SK-N-MC (cell line): ENCODE measurements at places on chromosomes 11 and 22.

DNA sequence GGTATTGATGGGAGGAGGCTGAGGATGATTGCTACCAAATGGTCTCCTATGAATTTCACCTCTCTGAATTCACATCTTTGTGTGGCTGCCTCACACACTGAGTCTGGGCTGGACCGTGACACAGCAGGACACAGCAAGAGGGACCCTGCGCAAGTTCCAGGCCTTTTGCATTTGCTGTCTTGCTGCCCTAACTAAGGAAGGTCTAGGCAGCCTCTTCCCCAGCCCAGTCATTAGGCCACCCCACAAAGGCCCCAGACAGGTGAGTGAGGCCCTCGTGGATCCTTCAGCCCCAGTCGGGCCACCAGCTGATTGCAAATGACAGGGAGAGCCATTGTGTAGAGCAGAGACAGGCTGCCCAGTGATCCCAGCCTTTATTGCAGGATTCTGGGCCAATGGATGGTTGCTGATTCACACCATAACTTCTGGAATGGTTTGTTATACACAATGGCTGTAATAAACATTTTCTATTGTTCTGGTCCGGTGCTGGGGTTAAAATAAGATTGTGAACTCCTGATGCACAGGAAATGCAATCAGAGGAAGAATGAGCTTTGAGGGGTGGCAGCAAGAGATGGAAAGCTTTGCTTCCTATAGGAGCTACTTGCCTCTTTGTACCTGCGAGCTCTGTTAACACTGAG lies 28.5 kb upstream of the CSNK2A3 start:
- DNase-seq, result no peak

DNA sequence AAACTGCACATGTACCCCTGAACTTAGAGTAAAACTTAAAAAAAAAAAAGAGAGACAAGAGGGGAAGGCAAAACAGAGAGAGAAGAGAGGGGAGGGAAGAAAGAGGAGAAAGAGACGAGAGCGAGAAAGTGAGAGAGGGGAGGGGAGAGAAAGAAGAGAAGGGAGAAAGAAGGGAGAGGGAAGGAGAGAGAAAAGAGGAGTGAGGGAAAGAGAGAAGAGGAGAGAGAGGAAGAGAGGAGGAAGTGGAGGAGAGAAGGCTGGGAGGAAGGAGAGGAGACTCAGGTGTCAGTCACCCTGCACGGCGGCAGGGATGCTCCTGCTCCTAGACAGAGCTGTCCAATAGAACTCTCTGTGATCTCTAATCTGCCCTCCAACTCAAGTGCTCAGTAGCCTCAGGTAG lies 248.3 kb downstream of the MIAT start:
- DNase-seq, result no peak

DNA sequence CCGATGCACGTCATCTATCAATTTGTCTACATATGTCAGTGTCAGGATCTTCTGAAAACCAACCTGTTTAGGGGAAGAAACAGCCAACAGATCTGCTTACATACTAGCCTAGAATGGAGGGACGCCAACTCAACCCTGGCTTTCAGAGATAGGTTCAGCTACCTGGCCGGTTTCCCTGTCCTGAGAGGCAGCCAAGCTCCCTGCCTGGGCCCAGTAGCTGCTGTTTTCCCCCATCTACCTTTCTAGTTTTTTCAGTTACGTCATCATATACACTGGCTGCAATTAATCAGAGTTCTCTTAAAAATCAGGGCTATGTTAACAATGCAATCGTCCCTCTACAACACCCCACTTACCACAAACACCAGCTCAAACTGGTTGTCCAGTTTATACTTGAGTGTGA lies 1.0 kb downstream of the SRPRA start:
- DNase-seq, result no peak

- no peak for DNase-seq
Observed at GRCh38 chr22:24426851-24427499, 424 bp upstream of the ADORA2A start.

DNA sequence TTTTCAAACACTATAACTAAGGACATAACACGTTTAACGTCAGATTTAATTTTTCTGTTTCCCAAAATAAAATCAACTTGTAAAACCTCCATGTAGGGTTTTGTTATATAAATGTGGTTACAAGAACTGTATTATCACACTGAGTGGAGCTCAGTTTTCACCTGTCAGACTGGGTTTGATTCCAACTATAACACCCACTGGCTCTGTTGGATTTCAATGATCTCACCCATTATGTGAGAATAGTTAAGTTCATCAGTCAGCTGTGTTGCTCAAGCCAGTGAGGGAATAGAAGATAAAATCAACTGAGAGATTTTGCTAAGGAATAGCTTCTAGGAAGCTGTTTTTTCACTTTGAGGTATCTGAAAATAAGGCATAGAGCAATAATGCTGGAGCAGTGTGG lies 5.1 kb upstream of the OR52R1 start:
- DNase-seq, result no peak

GRCh38 chr11:76838678-76839068 lies 22.0 kb upstream of the ACER3 start:
- no peak for DNase-seq

GRCh38 chr11:109123816-109124787 lies 297.9 kb upstream of the C11orf87 start:
- DNase-seq, result no peak

- no peak for DNase-seq
Observed at GRCh38 chr22:31567196-31567595, 70.9 kb downstream of the SFI1 start.

DNA sequence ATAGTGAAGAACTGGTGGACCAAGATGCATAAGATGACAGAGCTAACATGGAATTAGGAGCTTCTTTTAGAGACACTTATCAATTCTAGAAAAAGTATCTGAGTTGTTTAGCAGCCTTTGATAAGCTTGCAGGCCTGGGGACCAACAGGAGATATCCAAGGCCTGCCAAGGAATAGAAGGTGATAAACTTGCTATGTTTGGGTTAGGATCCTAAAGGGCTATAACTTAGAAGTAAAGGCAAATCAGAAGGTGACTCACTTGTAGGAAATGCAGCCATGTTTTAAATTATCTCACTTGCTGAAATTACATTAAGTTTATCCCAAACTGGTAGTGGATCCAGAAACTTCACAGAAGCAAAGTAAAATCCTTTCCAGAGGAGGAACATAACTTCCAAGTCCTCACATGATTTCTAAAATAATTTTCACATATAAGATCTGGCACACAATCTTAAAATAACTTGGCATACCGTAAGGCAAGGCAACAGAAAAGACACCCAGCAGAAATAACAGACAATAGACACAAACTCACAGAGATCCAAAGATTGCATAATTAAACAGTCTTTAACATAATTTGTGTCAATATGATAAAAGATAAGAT lies 69.6 kb upstream of the TEAD1 start:
- no peak for DNase-seq

DNA sequence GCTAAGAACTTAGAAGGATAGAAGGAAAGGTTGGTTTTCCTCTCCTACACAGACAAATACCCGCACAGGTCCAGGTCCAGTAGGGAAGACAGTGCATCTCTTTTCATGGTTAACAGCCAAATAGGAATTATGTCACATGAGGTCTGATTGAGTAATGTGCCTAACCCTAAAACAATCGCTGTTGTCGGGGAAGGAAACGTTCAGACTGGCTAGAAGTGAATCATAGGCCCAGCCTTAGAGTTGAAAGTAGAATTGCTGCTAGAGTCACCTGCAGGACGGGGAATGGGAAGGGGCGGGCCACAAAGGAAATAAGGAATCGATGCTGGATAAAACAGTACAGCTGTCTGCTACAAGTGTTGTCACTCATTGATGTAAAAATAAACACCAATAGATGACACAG lies 12.4 kb upstream of the HTATIP2 start:
- DNase-seq, result no peak

DNA sequence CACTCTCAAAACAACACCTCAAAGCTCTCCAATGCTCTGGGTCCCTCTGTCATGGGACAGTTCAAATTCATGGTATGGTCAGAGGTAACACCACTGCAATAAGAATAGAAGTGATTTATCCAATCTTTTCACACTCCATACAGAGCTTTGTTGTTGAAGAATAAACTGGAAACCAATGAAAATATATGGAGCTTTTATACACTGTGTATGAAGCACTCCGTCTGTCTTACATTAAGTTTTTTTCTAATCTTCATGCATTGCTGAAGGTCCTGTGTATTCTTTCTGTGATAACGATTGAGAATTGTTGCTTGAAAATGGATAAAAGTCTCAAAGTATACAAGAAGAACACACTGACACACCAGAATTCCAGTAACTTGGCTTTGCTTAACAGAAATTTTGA lies 603.7 kb upstream of the LUZP2 start:
- no peak for DNase-seq

GRCh38 chr11:35166369-35167360 lies 27.7 kb downstream of the CD44 start:
- DNase-seq, result no peak

GRCh38 chr22:17302616-17303015 lies 66.6 kb upstream of the CECR2 start:
- no peak for DNase-seq

DNA sequence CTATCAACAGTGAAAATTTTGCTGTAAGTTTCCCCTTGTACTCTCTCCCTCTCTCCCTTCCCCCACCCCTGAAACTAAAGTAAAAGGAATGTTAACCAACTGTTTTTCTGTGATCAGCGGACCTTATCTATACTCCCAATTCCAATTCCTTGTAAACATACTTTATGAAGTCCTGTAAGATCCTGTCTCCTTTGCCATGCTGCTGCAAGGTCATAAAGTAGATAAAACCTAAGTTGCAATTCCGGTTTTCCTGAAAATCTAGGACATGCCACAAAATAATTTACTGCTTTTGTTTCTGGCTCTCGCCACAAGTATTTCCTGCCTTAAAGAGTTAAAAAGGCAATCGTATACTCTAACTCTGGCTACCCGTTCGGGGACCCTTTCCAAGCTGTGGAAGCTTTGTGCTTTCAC lies 1469.0 kb downstream of the LRRC4C start:
- DNase-seq, result no peak

GRCh38 chr11:126694065-126694625 lies 306.4 kb downstream of the KIRREL3 start:
- DNase-seq, result no peak

DNA sequence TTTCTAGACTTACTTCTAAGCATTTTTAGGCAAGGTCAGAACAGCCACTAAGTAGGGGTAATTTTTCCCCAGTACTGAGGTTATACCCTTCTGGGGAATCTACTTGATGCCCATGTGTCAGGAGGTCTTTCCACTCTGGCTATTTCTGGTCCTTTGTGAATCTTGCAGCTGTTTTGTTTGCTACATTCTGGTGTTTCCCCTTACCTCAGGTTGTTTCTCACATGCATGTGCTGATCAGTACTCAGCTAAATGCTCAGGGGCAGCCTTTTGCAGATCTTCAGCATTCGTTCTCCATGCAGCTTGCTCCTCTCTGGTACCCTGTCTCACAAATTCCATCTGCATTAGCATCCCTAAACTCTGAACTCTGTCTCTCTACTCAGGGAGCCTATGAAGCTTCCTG lies 303.6 kb downstream of the SOX6 start:
- no peak for DNase-seq

- DNase-seq, result no peak
Observed at GRCh38 chr22:29886596-29886995, 3.6 kb downstream of the MTMR3 start.

DNA sequence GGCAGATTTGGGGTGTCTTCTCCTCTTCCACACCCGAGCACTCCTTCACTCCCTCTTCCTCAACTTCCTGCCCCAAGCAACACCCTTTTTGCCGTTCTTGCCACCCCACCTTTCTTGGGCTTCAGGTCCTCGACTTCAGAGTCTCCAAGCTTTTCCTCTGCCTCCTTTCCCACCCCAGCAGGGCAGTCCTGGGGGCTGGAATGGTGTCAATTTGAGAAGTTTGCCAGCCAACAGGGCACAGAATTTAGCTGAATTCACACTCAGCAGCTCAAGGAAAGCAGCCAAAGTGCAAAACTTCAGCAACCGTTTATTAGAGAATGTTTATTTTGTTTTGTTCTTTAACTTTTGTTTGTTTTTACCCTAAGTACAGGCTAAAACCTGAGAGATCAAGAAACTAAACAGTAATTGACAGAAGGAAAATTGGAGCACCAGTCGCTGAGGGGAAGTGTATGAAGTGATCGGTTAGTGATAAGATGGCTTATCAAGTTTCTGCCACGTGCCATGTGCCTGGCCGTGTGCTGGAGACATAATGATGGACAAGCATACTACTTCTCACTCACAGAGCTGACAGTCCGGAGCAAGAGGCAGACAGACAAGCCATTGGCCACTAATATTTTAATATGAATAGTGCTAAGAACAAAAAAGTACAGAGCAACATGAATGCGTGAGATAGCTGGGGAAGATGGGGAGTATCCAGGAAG lies 44.4 kb downstream of the AHNAK start:
- no peak for DNase-seq

- no peak for DNase-seq
Observed at GRCh38 chr22:30636226-30637077, 871 bp downstream of the SLC35E4 start.

DNA sequence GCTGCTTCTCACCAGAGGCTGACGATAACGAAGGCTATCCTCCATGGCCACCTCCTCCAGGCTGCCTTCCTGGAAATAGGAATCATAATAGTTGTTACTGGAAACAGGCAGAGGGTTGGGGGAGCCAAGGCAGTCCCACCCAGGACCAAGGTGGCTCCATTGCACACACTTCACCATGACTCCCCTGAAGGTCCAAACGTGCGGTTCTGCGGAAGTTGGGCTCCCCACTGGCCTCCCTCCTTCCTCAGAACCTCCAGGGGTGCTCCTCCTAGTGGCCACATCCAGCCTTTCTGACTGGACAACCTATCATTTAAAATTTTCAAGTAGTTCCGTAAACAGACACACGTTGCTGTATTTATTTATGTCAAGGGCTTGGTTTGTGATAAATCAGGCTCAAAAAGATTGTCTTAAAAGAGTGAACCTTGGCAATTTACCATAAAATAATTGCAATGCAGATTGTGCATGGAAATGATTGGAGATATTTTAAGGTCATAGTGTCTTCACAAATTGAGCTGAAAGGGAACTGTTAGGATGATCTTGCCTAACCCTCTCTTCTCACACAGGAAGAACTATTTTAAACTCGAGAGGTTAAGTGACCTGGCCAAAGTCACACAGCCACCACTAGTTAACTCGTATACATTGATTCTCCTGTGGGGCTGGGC lies 1.4 kb upstream of the TCN2 start:
- DNase-seq, result no peak

GRCh38 chr22:34055525-34056200 lies 135.4 kb upstream of the LARGE1 start:
- no peak for DNase-seq

DNA sequence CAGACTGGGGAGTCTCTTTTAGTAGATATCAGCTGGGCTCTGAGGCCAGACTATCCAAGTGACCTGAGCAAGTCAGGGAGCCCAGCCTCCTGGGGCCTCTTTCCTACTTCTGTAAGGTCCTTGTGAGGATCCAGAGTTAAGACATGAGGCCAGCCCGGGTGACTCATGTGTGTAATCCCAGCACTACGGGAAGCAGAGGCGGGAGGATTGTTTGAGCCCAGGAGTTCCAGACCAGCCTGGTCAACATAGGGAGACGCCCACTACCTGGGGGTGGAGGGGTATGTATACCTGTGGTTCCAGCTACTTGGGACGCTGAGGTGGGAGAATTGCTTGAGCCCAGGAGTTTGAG lies 36.9 kb upstream of the POLA2 start:
- DNase-seq, result no peak

- DNase-seq, result no peak
Observed at GRCh38 chr22:31148488-31148887, 8.2 kb upstream of the PLA2G3 start.
